Activated T-cell treated with anti-CD3 and anti-CD28 coated beads for 4 hours (primary cell): ENCODE measurements at places on chromosomes 12 and 14.

DNA sequence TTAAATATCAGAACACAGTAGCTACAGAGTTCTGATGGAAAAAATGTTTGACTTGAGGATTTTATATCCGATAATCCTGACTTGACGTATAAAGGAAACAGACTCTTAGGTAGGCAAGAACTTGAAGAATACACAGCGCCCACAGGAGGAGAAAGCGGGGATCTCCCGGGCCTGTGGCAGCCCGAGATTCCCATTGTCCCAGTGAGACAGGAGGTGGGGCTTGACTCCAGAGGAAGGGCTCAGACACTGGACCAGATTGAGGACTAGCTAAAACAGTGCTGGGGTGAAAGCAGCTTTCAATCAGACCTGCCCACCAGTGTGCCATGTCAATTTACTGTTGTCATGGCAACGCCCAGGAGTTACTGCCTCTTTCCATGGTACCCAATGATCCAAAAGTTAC, 51.1 kb upstream of the C14orf180 start:
- DNase-seq = no peak

- no peak for DNase-seq
Observed at GRCh38 chr12:16421806-16422205, 74.4 kb downstream of the MGST1 start.

- no peak for DNase-seq
Observed at GRCh38 chr12:98696036-98696646, 51.1 kb downstream of the APAF1 start.

- no peak for DNase-seq
Observed at GRCh38 chr12:52285172-52285745, 6.1 kb downstream of the KRT81 start.

- DNase-seq = no peak
Observed at GRCh38 chr12:90829044-90829443, 125.9 kb downstream of the CCER1 start.

GRCh38 chr14:92325835-92326234, 2.9 kb downstream of the SLC24A4 start:
- no peak for DNase-seq

DNA sequence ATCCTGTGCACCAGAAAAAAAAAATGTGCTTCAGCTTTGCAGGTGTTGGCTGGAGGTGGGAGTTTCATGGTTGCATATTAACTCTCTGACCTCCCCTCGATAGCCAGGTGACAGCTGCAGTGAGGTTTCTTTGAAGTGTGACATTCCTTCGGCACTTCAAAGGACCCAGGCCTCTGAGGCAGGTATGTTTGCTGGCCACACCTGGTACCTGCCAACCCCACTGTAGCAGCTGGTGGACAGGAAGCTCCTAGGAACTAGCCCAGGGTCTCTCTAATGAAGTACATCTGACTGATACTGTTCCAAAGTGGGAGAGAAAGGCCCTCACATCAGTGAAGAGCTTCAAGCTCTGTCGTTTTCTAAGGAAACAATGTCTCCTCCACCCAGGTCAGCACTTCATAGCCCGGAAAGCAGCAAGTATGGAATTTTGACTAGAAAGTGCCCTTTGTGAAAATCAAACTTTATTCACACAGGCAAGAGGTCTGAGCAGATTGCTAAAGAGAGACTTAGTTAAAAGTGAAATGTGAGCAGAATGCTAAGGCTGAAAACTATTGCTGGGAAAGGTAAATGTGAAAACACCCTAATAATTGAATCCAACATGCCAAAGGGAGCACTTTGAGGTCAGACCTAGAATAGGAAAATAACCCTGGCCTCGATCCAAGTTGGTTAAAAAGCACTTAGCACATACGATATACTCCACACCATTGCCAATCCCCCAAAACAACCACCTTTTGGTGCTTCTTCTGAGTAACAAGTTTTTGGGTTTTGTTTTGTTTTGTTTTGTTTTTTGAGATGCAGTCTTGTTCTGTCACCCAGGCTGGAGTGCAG, 71.3 kb downstream of the PHLDA1 start:
- DNase-seq = no peak

DNA sequence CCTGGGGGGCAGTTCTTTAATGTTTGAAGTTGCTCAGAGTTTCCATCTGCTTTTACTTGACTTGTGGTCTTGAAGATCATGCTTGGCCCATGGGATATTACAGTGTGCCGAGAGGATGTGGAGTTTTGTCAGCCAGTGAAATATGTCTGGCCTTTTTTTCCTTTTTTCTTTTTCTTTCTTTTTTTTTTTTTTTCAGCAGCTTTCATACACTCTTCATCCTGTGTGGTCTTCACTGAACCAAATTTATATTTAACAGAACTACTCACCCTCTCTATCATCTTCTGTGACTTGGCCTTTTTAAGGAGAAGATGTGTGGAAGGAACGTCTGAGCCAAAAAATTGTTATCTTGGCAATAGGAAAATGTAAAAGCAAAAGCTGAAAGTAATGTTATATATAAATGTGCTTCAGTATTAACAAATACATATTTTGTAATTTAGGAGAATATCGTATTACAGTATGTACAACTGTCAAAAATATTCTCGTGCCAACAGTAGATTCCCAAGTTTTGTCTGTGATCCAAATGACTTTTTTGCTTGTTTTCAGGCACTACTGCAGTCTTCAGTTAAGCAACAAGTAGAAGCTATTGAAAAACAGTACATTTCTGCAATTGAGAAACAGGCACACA, 200.6 kb downstream of the CCDC91 start:
- no peak for DNase-seq

DNA sequence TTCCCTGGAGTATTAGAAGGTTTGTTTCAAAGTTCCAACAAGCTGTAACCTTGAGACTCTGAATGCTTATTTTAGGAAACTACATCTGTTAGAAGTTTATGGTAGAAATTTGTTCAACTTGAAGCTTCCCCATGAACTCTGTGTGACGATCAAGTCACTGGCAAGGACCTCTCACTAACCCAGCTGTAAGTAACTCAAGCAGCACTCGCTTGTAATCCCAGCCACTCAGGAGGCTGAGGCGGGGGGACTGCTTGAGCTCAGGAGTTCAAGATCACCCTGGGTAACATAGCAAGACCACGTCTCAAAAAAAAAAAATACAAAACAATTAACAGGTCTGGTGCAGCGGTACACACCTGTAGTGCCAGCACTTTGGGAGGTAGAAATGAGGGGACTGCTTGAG, 25.6 kb downstream of the TESC start:
- no peak for DNase-seq

GRCh38 chr14:105498430-105499255, 7.6 kb downstream of the TEDC1 start:
- no peak for DNase-seq

DNA sequence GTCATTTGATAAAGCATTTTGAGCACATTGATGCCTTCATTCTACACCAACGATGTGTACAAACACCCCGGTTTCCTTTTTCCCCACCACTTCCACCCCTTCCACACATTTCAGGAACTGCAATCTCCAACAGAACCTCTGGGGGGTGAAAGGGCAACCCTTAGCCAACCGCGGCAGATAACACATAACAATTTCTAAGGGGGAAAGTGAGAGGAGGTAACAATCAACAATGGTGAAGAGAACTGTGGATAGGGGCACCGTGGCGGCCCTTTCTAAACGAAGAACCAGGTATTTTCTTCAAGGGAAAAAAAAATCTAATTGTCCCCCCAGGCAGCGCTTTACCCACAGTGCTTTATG, 1.1 kb downstream of the KITLG start:
- no peak for DNase-seq

- no peak for DNase-seq
Observed at GRCh38 chr12:64560396-64561301, 49.6 kb upstream of the RASSF3 start.

DNA sequence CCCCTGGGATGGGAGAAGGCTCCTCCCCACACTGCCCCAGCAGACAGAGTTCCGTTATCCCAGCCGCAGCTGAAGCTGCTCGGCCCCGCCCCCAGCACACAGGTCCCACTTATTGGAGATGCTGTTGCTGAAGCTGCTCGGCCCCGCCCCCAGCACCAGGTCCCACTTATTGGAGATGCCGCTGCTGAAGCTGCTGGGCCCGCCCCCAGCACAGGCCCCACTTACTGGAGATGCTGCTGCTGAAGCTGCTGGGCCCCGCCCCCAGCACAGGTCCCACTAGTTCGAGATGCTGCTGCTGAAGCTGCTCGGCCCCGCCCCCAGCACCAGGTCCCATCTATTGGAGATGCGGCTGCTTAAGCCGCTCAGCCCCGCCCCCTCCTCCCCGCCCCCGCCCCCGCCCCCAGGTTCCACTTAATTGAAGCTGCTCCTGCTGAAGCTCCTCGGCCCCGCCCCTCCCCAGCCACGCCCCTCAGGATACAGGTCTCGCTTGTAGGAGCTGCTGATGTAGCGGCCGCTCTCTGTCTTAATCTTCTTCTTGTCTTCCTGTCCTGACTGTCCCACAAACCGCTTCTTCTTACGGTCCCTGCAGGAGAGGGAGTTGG, 12.0 kb downstream of the CFAP73 start:
- DNase-seq = no peak

DNA sequence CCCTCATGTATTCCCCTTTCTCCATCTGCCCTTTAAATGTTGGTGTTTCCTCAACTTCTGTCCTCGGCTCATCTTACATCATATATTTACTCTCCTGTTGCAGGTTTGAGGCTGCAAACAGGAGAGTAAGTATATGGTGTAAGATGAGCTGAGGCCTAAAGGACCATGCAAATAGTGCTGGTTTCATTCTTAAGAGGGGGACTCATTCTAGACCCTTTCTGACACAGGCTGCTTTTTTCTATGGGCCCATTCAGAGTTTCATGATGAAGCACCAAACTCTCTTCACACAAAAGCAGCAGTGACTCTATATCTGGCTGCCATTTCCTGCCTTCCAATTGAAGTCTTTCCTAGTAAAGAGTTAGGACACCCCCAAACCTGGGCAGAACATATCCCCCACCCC, 218.5 kb downstream of the PHLDA1 start:
- no peak for DNase-seq

DNA sequence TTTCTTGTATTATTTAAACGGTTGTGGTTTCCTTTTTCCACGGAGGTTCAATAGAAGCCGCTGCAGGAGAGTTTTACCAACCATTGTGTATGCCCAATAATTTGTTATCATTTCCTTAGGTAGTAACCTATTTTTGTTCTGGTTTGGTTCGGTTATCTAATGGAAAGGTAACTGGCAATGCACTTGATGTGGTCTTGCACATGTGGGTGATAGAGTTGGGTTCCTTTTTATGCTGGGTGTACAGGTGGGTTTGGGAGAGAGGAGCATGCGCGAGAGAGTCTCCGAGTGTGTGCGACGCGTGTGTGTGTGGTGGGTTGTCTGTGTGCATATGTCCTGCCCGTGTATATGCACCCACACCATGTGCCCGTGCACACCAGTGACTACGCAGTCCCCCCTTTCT, 102.7 kb upstream of the FKBP4 start:
- no peak for DNase-seq

DNA sequence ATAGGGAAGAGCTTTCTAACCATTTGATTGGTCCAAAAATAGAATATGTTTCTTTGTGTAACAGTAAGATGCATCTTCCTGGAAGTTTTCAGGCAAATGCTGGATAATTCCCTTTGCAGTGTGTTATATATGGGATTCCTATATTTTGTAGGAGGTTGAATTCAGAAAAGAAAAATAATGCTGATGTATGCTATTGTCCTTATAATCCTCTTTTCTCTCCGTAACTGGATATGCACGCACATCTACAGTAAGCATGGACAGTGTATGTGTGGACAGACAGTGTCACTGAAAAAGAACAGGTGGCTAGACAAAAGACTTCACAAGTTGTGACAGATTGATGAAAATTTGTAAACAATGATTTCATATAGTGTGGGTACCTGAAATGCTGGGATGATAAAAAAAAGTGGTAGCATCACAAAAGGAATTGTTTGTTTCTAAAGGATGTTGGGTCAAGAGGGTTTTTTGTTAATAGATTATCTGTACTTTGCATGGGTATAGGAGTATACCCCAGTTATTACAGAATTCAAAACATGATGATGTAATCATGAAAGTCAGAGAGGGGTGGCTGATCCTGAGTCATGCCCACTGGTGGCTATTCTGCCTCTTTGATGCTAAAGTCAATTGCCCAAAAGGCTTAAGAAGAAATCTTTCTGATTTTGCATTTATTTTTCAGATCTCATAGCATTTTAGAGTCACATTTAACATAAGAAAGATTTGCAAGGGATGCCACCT, 160.7 kb upstream of the TMTC1 start:
- no peak for DNase-seq

- DNase-seq = no peak
Observed at GRCh38 chr12:22538311-22538710, 6.0 kb downstream of the C2CD5 start.

- DNase-seq = no peak
Observed at GRCh38 chr12:67911275-67911600, 78.0 kb upstream of the IFNG-AS1 start.

DNA sequence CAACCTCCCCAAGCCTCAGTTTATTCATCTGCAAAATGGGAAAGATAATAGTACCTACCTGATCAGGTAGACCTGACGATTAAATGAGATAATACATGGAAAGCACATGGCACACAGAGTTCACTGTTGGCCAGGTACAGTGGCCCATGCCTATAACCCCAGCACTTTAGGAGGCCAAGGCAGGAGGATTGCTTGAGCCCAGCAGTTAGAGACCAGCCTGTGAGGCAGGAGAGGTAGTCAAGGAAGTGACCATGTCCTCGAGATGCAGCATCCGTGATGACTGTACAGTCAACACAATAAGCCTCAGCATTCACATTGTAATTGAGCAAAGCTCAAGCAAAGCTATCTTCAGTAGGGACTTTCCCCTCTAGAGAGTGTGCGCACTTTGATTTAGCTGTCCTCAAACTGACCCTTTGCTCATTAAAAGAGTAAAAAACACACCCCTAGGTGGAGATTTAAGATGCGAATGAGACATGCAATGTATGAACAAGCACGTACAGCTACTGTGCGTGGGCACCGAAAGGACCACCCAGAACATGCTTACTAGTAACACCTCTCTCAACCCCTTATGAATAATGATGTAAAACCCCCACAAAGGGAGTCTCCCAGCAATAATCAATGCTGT, 9.9 kb downstream of the ISCU start:
- DNase-seq = no peak

- no peak for DNase-seq
Observed at GRCh38 chr14:52042371-52043289, 26.2 kb downstream of the NID2 start.

- no peak for DNase-seq
Observed at GRCh38 chr14:92693998-92694795, 54.2 kb downstream of the LGMN start.

- no peak for DNase-seq
Observed at GRCh38 chr14:33414041-33414440, 475.4 kb downstream of the NPAS3 start.
